ENCODE measurements at places on chromosomes 4 and X.
A peak's percentile ranks its signal among the peaks of the same experiment; 100 is the strongest.

DNA sequence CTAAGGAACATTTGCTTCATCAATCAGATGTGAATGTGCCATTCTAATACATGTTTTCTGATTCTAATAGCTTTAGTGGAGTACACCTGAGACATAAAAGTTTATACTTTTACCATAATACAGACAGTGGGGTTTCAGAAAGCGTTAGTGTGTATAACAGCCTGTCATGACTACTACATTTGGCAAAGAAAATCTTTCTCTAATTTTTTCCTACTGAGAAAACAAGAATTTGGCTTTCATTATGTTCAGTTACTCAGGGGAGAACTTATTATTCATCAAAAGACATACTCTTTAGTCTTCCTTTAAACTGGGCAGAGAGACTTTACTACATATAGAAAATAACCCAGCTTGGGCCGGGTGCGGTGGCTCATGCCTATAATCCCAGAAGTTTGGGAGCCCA, 104.9 kb downstream of the PCDH18 start:
- DNase-seq: no peak

GRCh38 chr4:48030470-48030869, 13.9 kb downstream of the NIPAL1 start:
- peak; percentile 16 for DNase-seq

GRCh38 chr4:101708293-101709039, 82.1 kb upstream of the BANK1 start:
- DNase-seq: no peak

DNA sequence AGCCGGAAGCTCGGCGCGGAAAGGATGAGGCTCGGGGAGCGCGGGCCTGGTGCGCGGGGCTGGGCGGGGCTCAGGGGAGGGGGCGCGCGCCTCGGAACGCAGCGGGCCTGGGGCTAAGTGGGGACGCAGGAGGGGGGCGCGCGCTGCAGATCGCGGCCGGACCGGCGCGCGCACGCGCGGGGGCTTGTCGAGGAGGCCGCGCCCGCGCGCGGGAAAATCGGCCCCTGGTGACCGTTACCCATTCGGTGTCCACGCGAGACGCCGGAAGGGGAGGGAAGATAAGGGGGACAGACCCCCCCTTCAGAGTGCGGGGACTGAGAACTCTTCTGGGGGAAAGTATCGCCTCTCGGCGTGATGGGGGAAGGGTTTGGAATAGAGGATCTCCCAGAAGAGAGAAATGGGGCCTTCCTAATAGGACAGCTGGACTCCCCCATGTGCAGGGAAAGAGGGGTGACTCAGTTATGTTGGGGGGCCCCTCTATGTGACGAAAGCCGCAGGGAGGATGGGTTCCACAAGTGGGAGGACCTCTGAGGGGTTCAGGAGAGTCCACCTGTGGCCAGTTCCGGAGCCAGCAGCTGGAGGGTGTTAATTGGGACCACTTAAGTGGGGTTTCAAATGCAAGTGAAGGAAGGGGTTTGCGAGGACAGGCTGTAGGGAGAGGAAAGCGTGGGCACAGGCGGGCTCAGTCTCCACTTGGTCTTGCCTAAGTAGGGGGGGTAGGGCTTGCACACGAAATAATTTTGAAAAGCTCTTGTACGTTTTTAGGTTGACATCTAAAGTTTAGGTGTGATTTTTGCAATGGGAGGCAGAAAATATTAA, 584 bp downstream of the SUV39H1 start:
- peak; percentile 91 for DNase-seq

DNA sequence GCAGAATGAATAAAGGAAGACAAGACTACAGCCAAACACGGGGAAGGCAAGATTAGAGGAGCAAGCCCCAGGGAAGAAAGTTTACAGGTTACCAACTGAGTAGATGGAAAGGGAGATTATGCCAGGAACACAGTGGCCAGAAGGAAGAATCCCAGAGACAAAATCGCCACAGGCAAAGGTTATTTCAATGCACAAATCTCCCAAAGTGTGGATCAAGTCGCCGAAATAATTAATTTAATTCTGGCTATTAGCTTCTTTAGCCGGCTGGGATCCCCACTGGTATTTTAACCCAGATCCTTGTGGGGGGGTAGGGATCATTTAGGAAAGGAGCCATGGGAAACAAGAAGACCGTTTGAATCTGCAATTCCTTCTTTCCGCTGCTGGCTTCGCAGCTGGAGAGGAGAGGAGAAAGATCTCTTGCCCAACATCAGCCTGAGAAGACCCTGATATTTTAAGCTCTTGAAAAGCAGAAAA, 171.0 kb downstream of the DHX15 start:
- no peak for DNase-seq

All from H7 (cell line).